CD4-positive, alpha-beta T cell treated with Interleukin-12 subunit alpha and Interleukin-12 subunit beta, for 1 hour (primary cell): ENCODE measurements at places on chromosomes 3 and 15.
A peak's percentile ranks its signal among the peaks of the same experiment; 100 is the strongest.

DNA sequence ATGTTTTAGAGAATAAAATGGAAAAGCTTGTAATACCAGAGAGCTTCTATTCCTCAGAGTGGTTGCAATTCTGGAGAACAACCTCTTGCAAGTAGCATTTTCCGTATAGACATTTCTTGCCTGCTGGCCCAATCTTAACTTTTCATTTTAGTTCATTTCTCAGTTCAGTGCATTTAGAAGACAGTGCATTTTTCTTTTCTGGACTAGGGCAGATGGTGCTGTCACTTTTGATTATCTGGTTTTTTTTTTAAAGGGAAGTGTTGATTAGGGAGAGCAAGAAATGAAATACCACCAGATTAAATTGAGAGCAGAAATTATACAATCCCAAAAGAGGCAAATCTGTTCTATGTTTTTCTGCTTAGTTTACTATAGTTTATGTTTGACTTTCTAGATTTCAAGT, 172.7 kb downstream of the GHSR start:
- no peak for DNase-seq

DNA sequence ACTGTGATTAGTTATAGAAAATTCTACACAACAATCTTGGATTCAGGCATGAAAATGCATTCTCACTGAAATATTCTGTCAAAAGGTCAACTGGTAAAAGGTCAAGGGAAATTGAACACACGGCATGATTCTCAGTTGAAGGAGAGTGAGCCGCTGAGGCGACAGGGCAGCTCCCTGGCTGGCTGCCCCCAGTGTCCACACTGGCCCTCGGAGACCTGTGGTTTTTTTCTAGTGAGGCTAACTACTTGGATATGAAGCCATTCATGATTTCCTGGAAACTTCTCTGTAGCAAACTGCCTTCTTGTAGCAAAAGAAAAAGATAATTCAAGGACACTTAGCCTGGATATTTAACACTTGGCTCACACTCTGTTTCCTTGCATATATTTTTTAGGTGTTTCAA, 37.2 kb downstream of the AADACL2 start:
- no peak for DNase-seq

DNA sequence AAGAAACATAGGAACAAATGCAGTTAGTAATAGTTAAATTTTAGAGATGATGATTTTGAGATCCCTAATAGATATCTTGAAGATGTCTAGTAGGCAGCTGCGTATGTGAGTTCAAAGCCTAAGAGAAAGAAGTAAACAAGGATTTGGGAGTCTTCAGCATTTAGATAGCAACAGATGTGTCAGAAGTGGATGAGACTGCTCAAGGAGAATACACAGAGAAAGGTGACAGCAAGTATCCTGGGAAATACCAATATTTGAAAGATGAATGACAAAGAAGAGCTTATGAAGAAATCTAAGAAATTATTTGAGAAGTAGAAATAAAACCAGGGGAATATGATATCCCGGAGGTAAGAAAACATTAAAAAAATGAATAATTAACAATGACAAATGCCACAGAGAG, 130.9 kb downstream of the PCCB start:
- no peak for DNase-seq

- DNase-seq = no peak
Observed at GRCh38 chr15:39433376-39433775, 147.5 kb upstream of the THBS1 start.

- no peak for DNase-seq
Observed at GRCh38 chr3:195356151-195357086, 85.5 kb upstream of the XXYLT1 start.

GRCh38 chr3:159724627-159725026, 264.0 kb upstream of the IL12A start:
- DNase-seq = no peak

GRCh38 chr3:71893702-71894479, 108.9 kb upstream of the PROK2 start:
- DNase-seq = no peak

- peak; percentile 66 for DNase-seq
Observed at GRCh38 chr15:39426552-39427532, 154.0 kb upstream of the THBS1 start.

DNA sequence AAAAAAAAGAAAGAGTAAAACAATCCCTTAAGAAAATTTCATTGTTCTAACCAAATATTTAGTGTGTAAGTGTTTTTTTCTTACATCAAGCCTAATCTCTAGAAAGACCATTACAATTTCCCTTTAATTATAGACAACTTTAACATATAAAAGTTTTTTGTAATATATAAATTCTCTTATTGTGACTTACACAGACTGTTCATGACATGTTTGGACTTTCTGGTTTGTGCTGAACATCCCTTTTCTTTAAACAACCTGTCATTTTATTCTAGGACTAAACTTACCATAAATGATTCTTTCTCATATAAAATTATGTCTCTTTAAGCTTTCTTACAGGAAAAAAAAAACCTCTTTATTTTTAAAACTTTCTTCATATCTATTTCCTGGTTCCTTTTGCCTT, 13.0 kb upstream of the BTLA start:
- no peak for DNase-seq

- DNase-seq = no peak
Observed at GRCh38 chr3:65030847-65031463, 343.2 kb upstream of the ADAMTS9 start.

GRCh38 chr3:72446218-72447058, 401.8 kb downstream of the SHQ1 start:
- DNase-seq = peak; percentile 35

GRCh38 chr3:11845651-11846050, 1.0 kb downstream of the TAMM41 start:
- DNase-seq = peak; percentile 11

DNA sequence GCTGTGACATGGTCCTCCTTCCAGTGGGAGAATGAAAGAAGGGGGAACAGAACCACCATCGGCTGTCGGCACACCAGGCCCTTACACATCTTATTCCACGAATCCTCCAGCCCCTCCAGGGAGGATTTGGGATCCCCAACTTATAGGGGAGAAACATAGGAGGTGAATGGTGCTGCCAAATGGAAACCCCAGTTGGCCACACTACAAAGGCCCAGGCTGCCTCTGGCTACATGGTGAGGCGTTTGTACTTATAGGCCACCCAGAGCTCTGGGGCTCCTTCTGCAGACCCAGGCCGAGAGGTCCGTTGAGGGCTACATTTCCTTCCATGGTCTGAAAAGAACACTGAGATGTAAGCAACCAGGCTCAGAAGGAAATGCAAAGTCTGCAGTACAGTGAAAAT, 12.0 kb downstream of the AMOTL2 start:
- DNase-seq = no peak

GRCh38 chr3:136982033-136982432, 24.2 kb downstream of the IL20RB start:
- DNase-seq = no peak

DNA sequence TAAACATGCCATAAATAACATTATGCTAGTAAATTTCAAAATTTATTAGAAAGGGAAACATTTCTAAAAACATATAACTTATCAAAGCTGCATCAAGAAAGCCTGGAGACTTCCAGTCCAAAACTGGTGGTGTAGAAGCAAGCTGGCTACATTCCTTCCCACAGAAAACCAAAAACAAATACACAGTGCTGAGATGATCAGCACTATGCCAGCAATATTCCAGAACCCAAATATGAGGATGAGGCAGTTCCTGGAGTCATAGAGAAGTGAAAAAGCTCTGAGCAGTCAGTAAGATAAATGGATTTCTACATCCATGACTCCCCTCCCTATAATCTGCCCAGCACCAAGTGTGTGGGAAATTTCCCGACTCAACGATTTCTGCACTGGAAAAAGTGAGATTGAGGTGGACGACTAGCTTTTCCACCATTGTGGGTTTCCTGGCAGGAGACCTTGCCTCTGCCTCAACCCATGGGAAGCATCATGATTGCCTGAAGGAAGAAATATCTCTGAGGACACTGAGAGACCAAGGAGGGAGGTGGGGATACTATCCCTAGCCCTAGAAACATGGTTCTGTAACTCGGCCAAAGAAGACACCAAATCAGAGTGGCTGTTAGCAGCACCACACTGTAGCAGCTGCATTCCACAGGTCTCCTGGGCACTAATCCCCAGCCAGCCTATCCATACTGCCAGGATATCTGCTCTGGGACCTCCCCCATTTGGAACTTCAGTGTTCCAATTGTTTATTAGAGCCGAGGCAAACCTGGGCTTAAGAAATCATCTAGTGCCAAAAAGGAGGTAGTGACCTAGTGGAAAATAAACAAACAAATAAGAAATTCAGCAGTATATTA, 11.8 kb upstream of the CLN6 start:
- no peak for DNase-seq

DNA sequence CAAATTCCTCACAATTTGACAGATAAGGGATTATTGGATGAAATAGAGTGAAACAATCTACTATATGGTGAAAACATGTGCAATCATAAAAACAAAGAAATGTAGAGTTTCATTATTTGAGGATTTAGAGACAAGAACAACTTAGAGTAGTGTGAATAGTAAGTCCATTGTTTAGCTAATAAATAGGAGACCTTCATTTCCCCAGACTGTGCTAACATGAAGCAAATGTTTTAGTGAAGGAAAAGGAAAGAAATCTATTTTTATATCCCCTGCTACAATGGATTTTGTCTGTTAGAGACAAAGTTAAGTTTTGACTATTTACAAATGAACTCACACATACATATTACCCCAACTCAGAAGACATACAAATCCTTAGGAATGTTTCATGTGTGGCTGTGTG, 77.8 kb downstream of the EFL1 start:
- no peak for DNase-seq

- DNase-seq = no peak
Observed at GRCh38 chr15:92034227-92034626, 180.7 kb downstream of the SLCO3A1 start.

DNA sequence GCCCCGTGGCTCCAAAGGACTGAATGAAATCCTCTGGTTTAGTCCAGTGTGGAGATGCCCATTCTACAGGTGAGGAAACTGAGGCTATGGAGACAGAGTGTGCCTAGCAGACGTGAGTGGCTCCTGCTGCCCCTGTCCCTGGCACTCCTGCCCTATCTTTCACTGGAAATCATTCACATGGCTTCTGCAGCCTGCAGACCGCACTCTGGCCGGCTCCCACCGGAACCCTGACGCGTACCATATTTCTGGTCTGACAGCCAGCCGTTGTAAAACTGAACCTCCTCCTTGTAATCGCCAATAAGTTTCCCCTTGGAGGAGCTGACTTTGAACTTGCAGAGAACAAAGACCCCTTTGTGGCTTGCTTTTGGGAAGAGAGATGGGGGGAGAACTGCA, 136.5 kb downstream of the CHSY1 start:
- no peak for DNase-seq

- no peak for DNase-seq
Observed at GRCh38 chr3:171429635-171430034, 30.6 kb downstream of the TNIK start.

DNA sequence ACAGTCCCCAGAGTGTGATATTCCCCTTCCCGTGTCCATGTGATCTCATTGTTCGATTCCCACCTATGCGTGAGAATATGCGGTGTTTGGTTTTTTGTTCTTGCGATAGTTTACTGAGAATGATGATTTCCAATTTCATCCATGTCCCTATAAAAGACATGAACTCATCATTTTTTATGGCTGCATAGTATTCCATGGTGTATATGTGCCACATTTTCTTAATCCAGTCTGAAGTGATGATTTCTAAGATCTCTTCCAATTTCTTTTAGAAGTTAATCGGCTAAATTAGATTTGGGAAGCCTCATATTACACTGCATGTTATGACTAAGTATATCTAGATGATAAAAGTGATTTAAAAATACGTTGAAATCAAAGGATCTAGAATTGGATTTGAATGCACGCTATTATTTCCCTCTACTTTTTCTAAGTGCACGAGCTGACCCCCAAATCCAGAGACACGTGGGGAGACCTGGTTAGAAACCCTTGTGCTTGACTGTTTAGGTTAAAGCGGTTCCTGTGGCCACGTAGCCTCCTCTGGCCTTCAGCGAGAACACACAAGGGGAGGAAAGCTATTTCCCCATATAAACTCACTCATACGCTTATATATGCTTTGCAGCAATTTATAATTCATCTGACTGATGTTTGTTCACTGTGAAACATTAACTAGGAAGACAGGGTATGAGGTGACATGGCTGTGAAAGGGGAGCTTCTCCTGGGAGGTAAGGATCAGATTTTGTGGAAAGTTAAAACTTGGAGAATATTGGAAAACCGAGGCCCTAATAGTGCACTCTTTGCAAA, 243.8 kb downstream of the PDZRN3 start:
- DNase-seq = no peak

DNA sequence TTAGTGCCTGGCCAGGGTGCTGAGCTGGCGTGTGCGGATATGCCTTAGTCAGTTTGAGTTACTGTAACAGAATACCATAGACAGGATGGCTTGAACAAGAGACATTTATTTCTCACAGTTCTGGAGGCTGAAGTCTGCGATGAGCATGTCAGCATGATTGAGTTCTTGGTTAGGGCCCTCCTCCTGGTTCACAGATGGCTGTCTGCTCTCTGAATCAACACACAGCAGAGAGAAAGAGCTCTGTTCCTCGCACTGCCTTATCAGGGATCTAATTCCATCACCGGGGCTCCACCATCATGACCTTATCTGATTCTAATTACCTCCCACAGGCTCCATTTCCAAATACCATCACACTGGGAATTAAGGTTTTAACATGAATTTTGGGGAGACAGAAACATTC, 386.6 kb upstream of the DPH6 start:
- DNase-seq = no peak
